Right atrium auricular region (tissue), 2 donors: ENCODE measurements at places on chromosomes 12 and 14. TPM values are rescaled to one million over a fixed set of nuclear protein-coding genes. Genes with fewer than 3 reads are reported as not detected.

DNA sequence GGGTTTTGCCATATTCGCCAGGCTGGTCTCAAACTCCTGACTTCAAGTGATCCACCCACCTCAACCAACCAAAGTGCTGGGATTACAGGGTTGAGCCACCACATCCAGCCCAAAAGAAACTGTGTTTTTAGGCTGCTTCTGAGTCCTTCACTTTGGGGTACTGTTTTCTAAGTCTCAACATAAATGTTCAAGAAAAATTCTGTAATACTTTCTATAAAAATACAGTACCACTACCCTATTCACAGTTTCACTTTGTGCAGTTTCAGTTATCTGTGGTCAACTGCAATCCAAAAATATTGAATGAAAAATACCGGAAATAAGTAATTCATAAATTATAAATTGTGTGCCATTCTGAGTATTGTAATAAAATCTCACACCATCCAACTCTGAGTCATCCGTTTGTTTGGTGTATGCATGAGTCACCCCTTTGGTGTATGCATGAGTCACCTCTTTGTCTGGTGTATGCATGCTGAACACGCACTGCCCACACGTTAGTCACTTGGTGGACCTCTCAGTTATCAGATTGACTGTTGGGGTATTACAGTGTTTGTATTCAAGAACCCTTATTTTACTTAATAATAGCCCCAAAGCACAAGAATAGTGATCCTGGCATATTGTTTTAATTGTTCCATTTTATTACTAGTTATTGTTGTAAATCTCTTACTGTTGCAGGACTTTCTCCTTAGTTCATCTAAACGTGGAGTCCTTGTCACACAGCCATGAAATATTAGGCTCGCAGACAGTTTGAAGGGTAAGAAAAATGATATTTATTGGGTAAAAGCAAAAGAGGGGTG lies 190.2 kb downstream of the FSCB start:
- H3K27ac ChIP-seq: no peak overlapping the region
- no peaks in the 10 kb centered on the region for H3K36me3 ChIP-seq
- H3K27me3 ChIP-seq: no peaks in the 10 kb centered on the region
- no peaks in the 10 kb centered on the region for H3K4me1 ChIP-seq
- no peak overlapping the region for H3K4me3 ChIP-seq

- H3K4me3 ChIP-seq: no peak overlapping the region
- H3K27me3 ChIP-seq: no peaks in the 10 kb centered on the region
- no peaks in the 10 kb centered on the region for H3K36me3 ChIP-seq
- DNase-seq: no peak
- no peaks in the 10 kb centered on the region for H3K4me1 ChIP-seq
These were observed 44.5 kb upstream of the EEA1 start for GRCh38 chr12:92973614-92974013.

GRCh38 chr14:65044596-65044959 lies 57.7 kb downstream of the MAX start:
- H3K27ac ChIP-seq: no peak overlapping the region
- H3K4me3 ChIP-seq: no peak overlapping the region
- DNase-seq: no peak
- no peaks in the 10 kb centered on the region for H3K27me3 ChIP-seq

DNA sequence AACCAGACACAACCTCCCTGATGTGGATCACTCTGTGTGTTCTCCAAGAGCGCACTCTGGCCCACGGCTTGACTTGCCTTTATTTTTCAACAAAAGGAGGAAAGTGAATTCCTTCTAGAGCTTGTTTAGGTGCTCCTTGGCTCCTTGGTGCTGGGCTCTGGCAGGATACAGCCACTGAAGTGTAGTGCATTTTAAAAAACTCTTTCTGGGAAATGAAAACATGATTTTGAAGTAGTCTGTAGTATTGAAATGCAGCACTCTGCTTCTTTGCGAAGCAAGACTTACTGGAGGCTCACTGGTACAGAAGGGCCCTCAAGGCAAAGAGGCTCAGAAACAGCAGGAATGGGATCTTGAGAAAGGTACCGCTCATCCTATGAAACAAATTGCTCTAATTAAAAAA lies 81.6 kb downstream of the PTCSC3 start:
- H3K4me1 ChIP-seq: no peaks in the 10 kb centered on the region
- no peak overlapping the region for H3K27ac ChIP-seq
- H3K27me3 ChIP-seq: no peaks in the 10 kb centered on the region

Gene CLEC12A
- 1.3 TPM for total RNA-seq

DNA sequence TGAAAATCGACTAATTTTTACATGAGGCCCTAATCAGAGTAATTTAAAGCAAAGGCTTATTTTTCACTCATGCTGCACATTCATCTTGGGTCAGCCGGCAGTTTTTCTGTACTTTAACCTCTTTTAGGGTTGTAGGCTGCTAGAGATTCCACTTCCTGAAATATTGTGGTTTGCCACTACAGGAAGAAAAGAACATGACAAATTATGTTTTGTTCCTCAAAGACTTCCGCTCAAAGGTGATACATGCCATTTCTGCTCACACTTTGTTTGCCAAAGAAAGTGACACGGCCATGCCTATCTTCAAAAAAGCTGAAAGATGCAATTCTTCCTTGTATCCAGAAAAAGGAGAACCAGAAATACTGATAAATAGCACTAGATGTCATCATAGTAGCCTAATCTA lies 183.4 kb upstream of the PPFIA2 start:
- no peak overlapping the region for H3K27ac ChIP-seq
- no peaks in the 10 kb centered on the region for H3K27me3 ChIP-seq
- H3K4me3 ChIP-seq: no peak overlapping the region
- no peak for DNase-seq
- H3K4me1 ChIP-seq: no peaks in the 10 kb centered on the region

GRCh38 chr12:27331927-27332324 lies 710 bp upstream of the BMAL2 start:
- H3K4me1 ChIP-seq: peaks cover 18% of the 10 kb centered on the region
- no peak overlapping the region for H3K27ac ChIP-seq
- H3K27me3 ChIP-seq: no peaks in the 10 kb centered on the region
- H3K4me3 ChIP-seq: no peak overlapping the region

GRCh38 chr14:23895480-23895879 lies 58.1 kb upstream of the DHRS4 start:
- no peak overlapping the region for H3K4me3 ChIP-seq
- H3K27ac ChIP-seq: no peak overlapping the region
- H3K36me3 ChIP-seq: no peaks in the 10 kb centered on the region

DNA sequence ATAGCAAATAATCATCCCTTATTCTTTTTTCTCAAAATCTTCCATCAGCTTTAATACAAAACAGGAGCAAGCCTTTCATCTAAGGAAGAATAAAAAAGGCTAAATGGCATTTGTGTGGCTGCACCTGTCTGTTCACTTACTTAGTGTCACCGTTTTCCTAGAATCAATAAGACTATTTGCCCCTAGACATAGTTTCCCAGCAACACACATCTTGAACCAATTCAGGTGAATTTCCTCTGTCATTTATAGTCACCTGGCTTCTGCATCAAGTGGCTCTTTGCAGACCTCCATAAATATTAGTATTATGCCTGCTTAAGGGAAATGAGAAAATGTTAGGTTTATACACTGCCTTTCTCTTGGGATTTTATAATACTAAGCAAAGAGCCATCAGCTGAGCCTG lies 17.4 kb upstream of the GCH1 start:
- no peak overlapping the region for H3K4me3 ChIP-seq
- H3K27ac ChIP-seq: no peak overlapping the region
- no peak for DNase-seq
- H3K36me3 ChIP-seq: no peaks in the 10 kb centered on the region
- no peaks in the 10 kb centered on the region for H3K27me3 ChIP-seq

- H3K27me3 ChIP-seq: no peaks in the 10 kb centered on the region
- H3K27ac ChIP-seq: no peak overlapping the region
- no peaks in the 10 kb centered on the region for H3K4me1 ChIP-seq
- DNase-seq: no peak
These were observed 225.1 kb upstream of the DIO3 start for GRCh38 chr14:101336183-101336582.

Gene C14orf132
- total RNA-seq: 5.6 TPM

Gene CLEC9A
- total RNA-seq: not detected

- H3K4me1 ChIP-seq: no peaks in the 10 kb centered on the region
- H3K36me3 ChIP-seq: no peaks in the 10 kb centered on the region
- DNase-seq: no peak
- no peak overlapping the region for H3K27ac ChIP-seq
- no peak overlapping the region for H3K4me3 ChIP-seq
These were observed 393.8 kb downstream of the LRFN5 start for GRCh38 chr14:42000450-42000849.

DNA sequence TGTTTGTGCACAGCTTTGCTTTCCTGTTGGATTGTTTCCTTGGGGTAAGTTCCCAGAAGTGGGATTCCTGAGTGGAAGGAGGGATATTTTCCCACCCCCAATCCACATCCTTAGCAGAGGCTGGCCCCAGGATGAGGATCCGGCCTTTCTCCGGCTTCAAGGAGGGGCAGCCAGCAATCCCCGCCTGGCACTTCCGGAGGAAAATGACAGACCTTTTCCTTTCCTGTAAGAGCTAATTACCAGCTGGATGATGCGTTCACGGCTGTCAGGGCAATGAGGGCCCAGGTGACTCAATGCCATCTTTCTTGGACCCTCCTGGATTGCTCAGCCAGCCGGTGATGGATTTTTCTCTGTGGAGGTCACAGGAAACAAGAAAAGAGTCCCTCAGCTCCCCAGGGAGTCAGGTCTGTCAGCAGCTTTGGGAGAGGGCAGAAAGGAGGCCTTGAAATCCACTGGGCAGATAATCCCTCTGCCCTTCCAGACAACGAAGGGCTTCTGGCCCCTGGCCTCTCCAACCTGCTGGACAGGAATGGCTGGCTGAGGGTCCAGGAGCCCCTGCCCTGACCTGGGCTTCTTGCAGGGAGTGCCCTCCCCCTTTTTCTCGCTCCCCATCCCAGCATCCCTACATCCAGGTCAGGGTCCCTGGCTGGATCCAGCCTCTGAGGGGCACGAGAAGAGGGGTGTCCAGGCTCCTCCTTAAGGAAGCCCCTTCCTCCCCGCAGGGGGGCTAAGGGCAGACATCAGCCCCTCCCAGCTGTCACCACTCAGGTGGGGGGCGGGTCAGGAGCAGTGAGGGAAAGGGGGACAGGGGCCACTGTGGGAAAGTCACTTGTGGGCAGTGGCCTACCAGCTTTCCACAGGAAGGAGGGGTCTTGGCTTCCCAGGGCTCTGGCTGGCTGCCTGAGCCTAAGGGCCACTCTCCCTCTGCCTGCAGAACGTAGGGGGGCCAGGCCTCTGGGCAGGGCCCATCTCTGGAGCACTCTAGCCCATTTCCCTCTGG lies 16.1 kb upstream of the CCDC85C start:
- H3K27me3 ChIP-seq: no peaks in the 10 kb centered on the region
- H3K4me1 ChIP-seq: peaks cover 20% of the 10 kb centered on the region
- H3K27ac ChIP-seq: peak overlapping the region; percentile 30
- no peaks in the 10 kb centered on the region for H3K36me3 ChIP-seq
- no peak overlapping the region for H3K4me3 ChIP-seq

- H3K36me3 ChIP-seq: peaks cover 78% of the 10 kb centered on the region
- no peaks in the 10 kb centered on the region for H3K27me3 ChIP-seq
- no peak overlapping the region for H3K27ac ChIP-seq
- peaks cover 39% of the 10 kb centered on the region for H3K4me1 ChIP-seq
These were observed 5.3 kb downstream of the ACIN1 start for GRCh38 chr14:23089498-23090253.

Gene ERBB3
- total RNA-seq: 3.2 TPM

- H3K4me1 ChIP-seq: peaks cover 93% of the 10 kb centered on the region
- peak overlapping the region; percentile 12 for H3K27ac ChIP-seq
- DNase-seq: no peak
- H3K36me3 ChIP-seq: peaks cover 7% of the 10 kb centered on the region
These were observed 17.1 kb downstream of the ACTN1 start for GRCh38 chr14:68961781-68962584.

- H3K27ac ChIP-seq: no peak within 1 kb of the TSS
- H3K4me3 ChIP-seq: peak within 1 kb of the TSS; percentile 10
These were observed at the start of gene SLC6A15 for GRCh38 chr12:84912198-84913128. Gene SLC6A15 (minus strand): TSS chr12:84912799. CDS start chr12:84892120, 20,679 bp downstream.

- H3K36me3 ChIP-seq: no peaks in the 10 kb centered on the region
- no peaks in the 10 kb centered on the region for H3K27me3 ChIP-seq
- no peak for DNase-seq
- no peak overlapping the region for H3K27ac ChIP-seq
These were observed 148.8 kb upstream of the DHRS4 start for GRCh38 chr14:23804817-23805216.

Gene RFLNA
- total RNA-seq: 0.59 TPM

DNA sequence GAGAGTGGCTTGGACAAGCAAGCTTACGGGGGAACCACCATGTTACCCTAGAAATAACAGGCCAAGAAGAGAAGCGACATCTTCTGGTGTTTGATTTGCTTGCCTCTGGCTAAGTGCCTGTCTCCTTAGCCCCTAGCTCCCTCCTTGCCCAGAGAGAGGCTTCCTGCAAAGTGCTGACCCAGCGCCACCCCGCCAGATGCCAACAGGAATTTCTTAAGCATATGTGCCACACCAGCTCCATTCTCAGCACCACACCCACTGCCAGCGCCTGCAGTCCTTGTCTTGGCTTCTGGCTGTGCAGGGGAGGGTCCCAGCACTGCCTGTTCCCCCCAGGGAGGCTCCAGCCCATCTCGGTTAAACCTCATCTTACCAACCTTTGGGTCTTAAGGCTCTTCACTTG lies 74.2 kb upstream of the NCOR2 start:
- H3K27me3 ChIP-seq: no peaks in the 10 kb centered on the region
- H3K4me3 ChIP-seq: no peak overlapping the region
- no peaks in the 10 kb centered on the region for H3K36me3 ChIP-seq
- H3K4me1 ChIP-seq: peaks cover 4% of the 10 kb centered on the region

- H3K4me3 ChIP-seq: no peak overlapping the region
- H3K4me1 ChIP-seq: no peaks in the 10 kb centered on the region
- DNase-seq: no peak
- H3K27me3 ChIP-seq: no peaks in the 10 kb centered on the region
These were observed 214.4 kb downstream of the BCL11B start for GRCh38 chr14:99057576-99058083.

DNA sequence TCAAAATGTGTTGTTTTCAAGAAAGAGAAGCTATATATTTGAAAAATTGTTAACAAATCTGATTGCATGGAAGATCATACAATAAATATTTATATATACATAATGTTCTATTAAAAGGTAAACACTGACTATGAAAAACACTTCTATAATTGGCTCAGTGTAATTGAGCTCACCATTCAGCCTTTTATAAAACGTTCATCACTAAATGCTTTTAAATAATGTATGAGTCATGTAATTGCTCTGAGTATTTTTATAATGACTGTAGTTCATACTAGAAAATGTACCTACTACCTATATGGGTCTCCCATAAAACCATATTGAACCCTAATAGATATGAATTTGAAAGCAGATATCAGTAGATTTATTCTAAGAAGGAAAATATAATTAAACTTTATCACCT lies 240.4 kb upstream of the MGAT4C start:
- H3K4me3 ChIP-seq: no peak overlapping the region
- H3K36me3 ChIP-seq: no peaks in the 10 kb centered on the region
- no peak overlapping the region for H3K27ac ChIP-seq
- DNase-seq: no peak

Gene KRT7
- total RNA-seq: 14.7 TPM
